ENCODE measurements at places on chromosomes 1 and 21.

- no peak for DNase-seq
Measured at GRCh38 chr1:78255846-78256245, 210.1 kb downstream of the GIPC2 start.

DNA sequence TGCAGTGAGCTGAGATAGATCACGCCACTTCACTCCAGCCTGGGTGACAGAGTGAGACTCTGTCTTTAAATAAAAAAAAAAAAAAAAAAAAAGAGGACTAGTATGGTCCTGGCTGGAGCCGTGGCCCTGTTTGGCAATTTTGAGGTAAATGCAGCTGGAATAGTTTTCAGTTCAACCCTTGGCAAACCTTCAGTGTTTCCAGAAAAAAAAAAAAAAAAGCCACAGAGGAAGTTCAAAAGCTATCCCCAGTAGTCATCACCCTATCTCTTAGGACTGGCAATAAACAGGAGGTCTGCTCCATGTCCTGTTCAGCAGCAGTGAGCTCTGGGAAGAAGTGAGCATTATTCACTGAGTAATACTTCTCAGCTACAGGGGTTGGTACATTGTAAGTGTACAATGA, 56.8 kb upstream of the ERRFI1 start:
- no peak for DNase-seq

DNA sequence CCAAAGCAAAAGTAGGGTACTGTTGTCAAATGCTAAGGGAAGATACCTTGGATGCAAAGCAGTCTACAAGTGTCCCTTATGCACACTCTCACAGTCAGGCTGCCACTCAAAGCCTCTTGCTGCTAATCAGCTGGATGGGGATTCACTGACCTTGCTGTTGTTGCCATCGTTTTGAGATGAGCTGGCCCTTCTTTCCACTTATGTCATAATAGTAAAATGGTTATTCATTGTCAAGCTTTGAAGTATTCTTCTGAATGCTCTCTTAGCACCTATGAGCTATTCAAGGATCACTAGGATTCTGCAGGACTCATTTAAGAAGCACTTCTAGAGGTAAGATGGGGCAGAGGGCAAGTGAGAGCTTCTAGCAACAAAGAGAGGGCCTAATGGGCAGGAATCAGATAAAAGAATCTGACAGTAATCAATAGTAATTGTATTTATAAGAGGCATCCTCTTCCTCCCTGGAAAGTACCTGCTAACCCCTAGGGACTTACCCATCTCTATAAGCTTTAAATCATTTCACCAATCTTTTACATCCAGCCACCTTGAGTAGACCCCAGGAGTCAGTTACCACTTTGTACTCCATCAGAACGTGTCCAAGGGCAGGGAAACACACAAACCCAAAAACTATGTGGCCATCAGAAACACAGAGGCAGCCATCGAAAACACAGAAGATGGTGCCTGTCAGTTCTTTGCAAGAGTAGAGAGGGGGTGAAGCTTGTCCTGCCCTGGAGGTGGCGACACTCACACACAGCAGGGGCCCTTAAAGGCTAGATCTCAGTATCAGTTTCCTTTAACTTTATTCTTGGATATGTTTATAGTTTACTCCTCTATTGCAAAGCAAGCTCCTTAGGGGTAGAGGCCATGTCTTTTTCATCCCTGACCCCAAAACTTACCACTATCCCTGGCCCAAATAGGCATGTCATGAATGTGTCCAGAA, 103.7 kb upstream of the NFIA start:
- no peak for DNase-seq

DNA sequence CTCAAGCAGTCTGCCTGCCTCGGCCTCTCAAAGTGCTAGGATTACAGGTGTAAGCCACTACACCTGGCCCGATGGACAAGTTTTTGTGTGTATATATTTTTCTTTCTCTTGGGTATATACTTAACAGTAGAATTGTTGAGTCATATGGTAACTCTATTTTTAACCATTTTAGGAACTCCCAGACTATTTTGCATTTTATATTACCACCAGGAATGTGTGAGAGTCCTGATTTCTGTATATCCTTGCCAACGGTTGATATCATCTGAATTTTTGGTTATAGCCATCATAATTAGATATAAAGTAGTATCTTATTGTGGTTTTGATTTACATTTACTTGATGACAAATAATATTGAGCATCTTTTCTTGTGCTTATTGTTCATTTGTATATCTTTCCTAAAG, 20.7 kb downstream of the FNBP1L start:
- DNase-seq: no peak

DNA sequence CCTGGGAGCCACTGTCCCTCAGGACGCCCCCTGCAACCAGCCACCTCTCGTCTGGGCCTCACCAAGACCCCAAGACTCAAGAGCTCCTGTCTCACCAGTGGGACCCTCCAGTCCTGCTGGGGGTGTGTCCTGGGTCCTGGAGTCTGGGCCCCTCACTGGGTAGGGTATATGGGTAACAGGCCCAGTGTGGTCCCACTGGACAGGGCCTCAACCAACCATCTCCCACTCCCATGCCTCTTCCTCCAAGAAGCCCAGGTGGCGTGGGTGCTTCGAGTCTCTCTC, 725 bp upstream of the VWA1 start:
- DNase-seq: no peak

DNA sequence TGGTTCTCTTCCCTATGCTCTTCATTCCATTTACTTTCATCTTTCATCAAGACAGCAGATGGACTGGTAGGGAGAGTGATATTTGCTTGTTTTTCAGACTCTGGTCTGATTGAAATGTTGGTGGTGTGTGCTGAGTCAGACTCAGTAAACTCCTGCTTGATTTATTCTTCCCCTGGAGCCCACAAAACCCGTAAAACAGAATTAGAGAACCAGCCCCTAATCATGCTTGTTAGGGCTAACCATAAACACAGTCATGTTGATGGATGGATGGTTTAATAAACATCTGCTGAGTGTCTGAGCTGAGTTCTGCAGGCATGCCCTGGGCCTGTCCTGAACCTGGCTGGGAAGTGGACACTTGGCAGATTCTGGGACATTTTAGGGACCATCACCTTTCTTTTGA, 24.8 kb downstream of the NOS1AP start:
- no peak for DNase-seq

DNA sequence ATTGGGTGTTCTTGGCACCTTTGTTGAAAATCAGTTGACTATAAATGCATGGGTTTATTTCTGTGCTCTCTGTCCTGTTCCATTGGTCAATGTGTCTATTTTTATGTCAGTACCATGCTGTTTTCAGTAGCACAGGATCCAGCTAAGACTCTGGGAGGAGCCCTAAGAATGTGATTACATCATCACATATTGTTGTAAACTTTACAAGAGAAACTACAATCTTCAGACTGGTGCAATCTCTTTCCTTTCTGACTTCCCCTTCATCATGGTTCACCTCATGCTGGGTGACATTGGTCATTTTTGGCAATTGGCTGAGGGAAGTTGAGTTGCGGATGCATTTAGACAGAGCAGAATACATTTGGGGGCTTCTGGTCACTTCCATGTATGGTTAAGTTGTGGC, 88.4 kb downstream of the C21orf91 start:
- no peak for DNase-seq

DNA sequence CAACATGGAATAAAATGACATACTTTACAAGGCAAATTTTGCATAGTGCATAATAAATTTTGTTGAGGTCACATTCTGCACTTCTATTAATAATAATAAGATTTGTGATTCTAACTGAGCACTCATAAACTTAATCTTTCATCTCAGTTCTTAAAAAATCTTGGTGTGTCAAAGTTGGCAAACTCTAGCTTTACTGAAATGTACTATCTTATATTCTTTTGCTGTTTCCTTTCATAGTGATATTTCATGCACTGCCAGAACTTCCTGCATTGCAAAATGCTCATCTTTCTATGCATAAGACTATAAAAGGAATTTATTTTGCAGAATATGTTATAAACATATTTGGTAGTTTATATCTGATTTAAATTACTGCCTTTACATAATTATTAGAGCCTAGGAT, 797.6 kb downstream of the ADGRL2 start:
- DNase-seq: no peak

GRCh38 chr1:117010310-117010969, 8.9 kb downstream of the CD101 start:
- DNase-seq: no peak

GRCh38 chr1:50701706-50702317, 258.3 kb downstream of the FAF1 start:
- no peak for DNase-seq
